ENCODE measurements at places on chromosomes 5 and 9.

DNA sequence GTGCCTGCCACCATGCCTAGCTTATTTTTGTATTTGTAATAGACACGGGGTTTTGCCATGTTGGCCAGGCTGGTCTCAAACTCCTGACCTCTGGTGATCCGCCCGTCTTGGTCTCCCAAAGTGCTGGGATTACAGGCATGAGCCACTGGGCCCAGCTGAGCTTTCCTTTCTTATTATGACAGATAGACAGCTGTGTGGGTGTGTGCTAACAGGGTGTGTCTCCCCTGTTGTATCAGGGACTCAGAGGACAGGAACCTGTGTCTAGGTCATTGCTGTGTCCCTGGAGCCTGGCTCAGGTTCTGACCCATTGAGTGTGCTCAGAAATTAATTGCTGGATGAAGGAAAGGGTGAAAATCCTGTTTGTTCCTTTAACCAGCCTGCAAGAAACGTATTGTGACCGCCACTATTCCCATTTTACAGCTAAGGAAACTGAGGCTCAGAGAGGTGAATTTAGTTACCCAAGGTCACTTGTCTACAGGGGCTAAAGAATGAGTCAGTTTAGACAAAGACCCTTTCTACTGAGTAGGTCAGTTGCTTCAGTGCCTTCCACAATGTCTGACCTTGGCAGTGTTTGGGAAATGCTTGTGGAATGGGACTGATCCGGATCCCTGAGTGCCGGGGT is 16.8 kb downstream of the NCS1 start:
- DNase-seq, result no peak

- DNase-seq, result no peak
Observed at GRCh38 chr9:133787754-133788025, 49.5 kb upstream of the SARDH start.

DNA sequence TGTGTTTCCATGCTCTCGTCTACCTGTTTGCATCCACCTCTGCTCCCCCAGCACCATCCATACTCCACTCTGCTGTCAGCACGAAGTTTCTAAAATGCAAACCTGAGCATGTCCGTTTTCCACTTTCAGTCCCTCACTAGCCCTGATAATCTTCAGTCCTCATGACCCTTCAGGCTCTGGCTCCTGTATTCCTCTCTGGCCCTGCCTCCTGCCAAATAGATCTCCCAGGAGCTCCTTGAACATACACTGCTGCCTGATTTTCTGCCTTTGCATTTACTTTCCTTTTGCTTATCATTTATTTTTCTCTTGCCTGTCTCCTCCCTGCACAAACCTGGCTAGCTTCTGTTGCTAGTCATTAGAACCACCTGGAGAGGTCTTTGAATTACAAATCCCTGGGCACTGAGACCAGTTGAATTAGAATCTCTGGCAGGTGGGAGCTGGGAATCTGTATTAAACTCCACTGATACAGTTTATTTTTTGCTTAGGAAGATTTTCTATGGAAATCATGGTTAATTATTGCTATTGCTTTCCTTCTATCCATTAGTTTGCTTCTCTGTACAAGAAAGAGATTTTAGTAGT is 18.5 kb downstream of the ARHGEF28 start:
- DNase-seq, result no peak

GRCh38 chr9:88716596-88717290 is 181.8 kb downstream of the NXNL2 start:
- DNase-seq, result no peak

- DNase-seq, result peak; percentile 63
Observed at GRCh38 chr5:179166886-179167841, 107.0 kb downstream of the ZNF354C start.

DNA sequence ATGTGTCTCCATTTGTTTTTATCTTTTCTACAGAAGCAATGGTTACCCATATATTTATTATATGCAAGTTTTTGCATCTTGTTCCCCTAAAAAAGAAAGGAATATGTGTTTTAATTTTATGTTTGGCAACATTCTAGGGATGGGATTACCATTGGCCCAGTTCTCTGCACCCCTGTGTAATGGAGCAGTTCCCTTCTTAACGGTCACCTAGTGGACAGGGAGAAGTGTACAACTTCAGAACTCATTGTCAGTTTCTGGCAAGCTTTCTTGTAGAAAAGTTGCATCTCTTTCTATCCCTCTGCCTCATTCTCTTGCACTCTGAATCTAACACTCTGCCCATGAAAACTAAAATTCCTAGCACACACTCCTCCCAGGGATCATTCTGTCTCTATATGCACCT is 78.2 kb downstream of the DOCK8 start:
- DNase-seq, result no peak

DNA sequence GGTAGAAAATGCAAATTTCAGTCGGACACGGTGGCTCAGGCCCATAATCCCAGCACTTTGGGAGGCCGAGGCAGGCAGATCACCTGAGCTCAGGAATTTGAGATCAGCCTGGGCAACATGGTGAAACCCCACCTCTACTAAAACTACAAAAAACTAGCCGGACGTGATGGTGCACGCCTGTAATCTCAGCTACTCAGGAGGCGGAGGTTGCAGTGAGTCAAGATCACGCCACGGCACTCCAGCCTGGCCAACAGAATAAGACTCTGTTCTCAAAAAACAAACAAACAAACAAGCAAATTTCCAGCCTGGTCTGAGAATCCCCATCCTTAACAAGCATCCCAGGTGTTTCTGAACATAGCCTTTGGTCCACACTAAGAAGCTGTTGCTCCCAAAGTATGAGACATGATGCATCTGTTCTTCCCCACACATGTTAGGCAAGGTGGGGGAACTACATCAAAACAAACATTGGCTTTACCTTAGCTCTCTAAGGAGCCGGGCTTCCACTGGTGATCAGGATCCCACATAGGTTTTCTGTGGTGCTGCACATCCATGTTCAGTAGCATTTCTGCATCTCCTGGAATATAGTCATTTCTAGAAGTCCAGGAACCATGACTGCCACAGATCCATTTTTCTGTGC is 92.5 kb upstream of the DMRT1 start:
- DNase-seq, result no peak

- no peak for DNase-seq
Observed at GRCh38 chr9:119164716-119165115, 204.5 kb downstream of the BRINP1 start.

GRCh38 chr5:111689357-111689935 is 67.5 kb downstream of the NREP start:
- DNase-seq, result no peak

- no peak for DNase-seq
Observed at GRCh38 chr5:154989626-154990025, 23.9 kb upstream of the KIF4B start.

GRCh38 chr9:132041798-132042197 is 37.9 kb downstream of the MED27 start:
- DNase-seq, result no peak

DNA sequence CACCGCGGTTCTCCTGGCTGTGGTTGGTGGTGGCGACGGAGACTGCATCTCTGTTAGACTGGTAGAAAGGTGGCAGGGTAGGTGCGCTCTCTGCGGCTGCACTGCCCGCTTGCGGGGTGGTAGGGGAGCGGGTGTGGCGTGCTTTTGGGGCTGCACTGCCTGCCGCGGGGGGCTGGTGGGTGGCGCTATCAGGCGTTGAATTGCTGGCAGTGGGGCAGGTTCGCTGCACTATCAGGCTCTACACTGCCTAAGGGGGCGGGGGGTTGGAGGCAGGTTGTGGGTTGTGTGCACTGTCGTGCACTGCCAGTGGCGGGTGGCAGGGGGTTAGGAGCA is 21.0 kb upstream of the TRIM52 start:
- DNase-seq, result no peak

DNA sequence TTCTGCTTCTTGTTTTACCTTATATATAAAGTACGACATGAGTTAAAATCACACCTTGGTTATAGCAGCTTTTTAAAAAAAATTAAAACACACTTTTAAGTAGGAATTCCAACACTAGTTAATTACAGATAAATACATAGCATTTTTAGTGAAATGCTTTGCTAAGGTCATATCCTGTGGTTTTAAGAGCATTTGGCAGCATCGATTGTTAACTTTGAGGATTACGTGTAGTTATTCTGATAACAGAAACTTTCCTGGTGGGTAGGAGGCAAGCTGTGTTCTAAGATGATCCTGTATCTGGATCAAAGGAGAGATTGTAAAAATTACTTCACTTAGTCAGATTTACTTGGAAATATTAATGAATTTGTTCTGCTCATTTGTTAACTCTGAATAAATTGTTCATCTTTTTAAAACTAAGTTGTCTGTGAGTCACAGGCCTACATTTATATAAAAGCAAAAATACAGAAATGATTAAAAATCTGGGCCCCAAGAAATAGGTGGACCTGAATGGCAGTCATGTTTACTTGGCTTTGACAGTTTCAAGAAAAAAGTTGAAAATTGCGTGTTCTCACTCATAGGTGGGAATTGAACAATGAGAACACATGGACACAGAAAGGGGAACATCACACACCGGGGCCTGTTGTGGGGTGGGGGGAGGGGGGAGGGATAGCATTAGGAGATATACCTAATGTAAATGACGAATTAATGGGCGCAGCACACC is 58.3 kb downstream of the TRIO start:
- DNase-seq, result no peak

- DNase-seq, result no peak
Observed at GRCh38 chr5:127849891-127850290, 146.7 kb downstream of the CCDC192 start.

DNA sequence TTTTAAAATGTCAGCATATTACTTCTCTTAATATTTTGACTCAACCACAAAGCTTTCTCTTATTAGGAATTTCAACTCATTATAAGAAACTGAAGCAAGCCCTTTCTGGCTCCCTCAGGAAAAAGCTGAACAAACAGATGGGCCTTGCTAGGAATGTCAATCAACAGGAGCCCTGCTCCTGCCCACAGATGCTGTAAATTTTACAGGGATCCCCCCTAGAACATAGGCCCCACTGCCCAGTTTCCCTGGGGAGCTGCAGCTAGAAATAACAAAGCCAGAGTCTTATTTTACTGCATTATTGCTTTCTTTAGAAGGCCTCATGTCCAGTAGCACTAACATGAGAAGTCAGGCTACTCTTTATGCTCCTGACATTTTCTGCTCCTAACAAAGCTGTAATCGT is 103.8 kb downstream of the PCSK1 start:
- DNase-seq, result no peak

- no peak for DNase-seq
Observed at GRCh38 chr9:87710443-87710842, 15.5 kb upstream of the CTSL start.

DNA sequence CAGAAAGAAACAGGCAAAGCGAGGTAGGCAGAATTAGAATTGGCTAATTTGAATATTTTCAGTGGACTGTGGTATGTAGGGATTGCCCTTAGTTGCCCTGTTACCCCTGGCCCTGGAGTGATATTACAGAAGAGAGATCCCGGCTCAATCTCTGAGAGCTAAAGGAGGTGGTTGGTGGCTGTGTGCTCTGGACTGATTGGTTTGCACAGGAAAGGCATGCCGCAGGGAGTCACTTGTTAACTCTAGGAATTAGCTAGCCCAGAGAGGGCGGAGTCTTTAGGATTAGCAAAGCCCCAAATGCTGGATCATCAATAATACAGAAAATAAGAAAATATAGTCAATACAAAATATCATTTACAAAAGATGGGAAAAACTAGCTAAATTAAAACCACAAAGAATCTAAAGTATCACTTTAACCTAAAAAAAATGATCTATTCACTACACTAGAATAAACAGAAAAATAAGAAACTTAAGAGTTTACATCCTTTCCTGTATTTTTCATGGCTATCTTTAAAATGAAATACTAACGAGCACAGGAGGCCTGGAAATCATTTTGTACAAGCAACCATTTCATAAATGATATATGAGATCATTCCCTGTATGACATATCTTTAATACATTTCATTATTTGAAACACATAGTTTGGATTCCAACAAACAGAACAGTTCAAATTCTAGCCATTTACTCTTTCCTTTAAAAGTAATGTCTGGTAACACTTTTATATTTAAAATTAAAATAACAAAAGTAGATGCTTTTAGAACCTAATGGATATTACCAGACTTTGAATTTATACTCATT is 71.1 kb downstream of the GNAQ start:
- DNase-seq, result no peak

DNA sequence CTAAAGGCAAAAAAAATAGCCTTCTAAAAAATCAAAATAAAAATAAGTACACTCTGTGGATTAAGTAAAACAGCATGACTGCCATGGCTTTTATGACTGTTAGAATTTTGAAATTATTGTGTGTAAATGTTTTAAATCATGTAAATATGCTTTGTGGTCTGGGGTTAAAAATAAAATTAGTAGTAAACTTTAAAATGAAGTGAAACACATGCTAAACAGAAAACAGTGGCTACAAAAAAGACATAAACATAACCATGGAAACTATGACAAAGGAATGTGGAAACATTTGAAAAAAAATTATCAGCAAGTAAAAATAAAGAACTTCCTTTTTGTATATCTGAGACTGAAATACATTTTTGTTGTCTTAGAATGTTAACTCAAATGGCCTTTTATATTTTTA is 134.5 kb upstream of the SPEF2 start:
- no peak for DNase-seq

DNA sequence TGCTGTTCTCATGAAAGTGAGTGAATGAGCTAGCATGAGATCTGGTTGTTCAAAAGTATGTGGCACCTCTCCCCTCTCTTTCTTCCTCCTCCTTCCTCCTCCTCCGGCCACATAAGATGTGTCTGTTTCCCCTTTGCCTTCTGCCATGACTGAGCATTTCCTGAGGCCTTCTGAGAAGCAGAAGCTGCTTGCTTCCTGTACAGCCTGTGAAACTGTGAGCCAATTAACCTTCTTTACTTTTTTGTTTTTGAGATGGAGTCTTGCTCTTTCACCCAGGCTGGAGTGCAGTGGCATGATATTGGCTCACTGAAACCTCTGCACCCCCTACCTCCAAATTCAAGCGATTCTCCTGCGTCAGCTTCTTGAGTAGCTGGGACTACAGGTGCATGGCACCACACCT is 6.1 kb downstream of the S100Z start:
- no peak for DNase-seq

DNA sequence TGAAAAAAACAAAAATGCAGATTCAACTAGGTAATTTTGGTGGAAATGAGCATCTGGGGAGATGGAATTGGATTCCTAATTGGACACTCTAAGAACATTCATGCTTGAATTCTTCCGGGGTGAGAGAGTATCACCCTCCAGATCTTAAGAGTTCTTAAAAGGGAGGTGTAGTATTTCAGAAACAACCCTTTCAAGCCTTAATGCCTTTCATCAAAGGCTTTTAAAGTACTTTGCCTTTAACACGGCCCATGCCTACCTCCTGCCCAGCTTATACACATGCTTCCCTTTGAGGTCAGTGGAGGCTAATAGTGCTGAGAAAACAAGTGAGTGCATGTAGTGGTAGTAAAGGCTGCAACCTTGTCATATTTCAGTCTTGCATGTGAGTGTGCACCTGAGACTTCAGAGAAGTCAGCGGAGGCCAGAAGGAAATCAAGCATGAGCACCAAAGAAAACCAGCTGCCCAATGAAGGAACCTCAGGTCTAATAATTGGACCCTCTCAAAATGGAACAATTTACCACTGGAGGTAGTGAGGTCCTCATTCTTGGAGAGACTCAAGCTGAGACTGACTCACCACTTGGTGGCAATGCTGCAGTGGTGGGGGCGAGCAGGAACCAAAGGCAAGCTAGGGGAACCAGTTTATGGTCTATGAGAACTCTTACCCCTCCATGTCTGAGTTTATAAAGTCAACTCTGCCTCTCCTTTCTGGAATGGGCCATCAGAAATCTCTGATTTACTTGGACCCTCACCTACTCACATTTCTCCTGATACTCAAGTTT is 98.4 kb upstream of the GDNF start:
- no peak for DNase-seq

GRCh38 chr5:57216714-57217113 is 42.9 kb downstream of the GPBP1 start:
- DNase-seq, result no peak

- DNase-seq, result no peak
Observed at GRCh38 chr9:85738509-85738908, 3.2 kb downstream of the AGTPBP1 start.

GRCh38 chr5:112119969-112120368 is 299.1 kb downstream of the EPB41L4A start:
- no peak for DNase-seq

Data from right lung (tissue), 10 donors.